AG08396 (cell line): ENCODE measurements at places on chromosomes 12 and 14.
A peak's percentile ranks its signal among the peaks of the same experiment; 100 is the strongest.

DNA sequence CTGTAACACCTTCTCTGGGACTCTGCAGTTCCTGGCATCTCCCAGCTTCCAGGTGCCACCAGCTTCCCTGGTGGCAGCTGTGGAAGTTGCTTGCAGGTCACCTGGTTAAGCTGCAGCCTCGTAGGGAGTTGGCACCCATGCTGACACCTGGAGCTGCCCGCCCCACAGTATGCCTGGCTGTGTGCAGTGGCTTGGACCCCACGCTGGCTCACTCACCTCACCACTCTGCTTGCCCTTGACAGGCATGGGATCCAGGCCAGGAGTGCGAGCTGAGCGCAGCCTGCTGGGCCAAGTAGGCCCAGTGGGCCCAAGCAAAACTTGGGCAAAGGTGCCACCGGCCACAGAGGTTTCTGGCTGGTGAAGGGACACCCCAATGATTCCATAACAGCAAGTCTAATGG lies 48.5 kb downstream of the EGLN3 start:
- no peak for DNase-seq

DNA sequence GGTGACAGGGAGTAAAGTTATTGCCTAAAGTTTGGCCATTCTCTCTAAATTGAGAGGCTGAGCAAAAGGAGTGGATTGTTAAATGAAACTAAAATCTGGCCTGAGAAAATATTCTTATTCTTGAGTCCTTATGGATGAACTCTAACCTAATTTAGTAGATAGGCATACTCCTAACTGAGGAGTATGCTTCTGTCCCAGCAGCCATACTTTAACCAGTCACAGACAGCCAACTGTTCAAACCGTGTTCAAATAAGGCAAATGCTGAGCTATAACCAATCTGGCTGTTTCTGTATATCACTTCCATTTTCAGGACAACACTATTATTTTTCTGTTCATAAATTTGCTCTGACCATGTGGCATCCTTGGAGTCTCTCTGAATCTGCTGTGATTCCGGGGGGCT lies 75.9 kb upstream of the RERGL start:
- no peak for DNase-seq

- no peak for DNase-seq
These were observed 105.2 kb downstream of the DICER1 start for GRCh38 chr14:95052016-95052585.

DNA sequence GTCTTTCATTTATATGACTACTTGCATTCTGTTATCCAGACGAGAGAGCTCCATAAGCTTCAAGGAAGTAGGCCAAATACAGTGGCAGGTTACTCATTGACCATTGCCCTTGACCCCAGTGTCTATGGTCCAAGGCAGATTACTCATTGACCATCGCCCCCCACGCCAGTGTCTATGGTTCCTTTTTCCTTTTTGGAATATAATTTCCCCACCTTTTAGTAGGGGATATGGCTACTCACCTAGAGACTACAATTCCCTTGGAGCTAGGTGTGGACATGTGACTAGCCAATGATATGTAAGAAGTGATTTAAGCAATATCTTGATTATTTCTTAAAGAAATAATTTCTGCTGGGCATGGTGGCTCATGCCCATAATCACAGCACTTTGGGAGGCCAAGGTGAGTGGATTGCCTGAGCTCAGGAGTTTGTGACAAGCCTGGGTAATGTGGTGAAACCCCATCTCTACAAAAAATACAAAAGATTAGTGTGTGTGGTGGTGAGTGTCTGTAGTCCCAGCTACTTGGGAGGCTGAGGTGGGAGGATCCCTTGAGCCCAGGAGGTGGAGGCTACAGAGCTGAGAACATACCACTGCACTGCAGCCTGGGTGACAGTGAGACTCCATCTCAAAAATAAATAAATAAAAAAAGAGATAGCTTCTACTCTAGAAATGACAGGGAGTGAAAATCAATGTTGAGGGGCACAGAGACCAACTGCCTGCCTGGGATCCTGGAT lies 32.6 kb downstream of the SIX4 start:
- no peak for DNase-seq

DNA sequence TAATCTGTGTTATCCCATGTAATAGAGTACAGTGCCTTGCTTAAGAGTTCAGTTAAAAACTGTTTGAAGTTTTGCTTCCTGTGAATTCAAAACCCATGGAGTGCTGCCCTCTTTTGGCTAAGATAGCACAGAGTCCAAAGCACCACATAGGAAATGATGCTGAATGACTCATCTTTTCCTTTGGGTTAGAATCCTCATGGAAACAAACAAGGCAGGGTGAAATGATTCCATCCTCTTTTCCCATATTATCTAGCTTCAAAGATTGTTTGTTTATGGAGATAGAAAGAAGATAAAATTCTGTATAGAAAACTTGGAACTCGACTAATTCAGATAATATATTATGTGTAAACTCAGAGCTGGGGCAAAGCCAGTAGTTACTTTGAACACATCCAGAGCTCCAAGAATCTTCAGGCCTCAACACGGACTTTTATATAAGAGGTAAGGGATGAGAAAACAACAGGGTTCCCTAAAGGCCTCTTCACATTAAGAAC lies 87.4 kb downstream of the OTOGL start:
- DNase-seq = peak; percentile 72
